Hematopoietic multipotent progenitor cell (in vitro differentiated cells): ENCODE measurements at places on chromosomes 13 and 19.

- no peak for DNase-seq
Measured at GRCh38 chr13:112769615-112770014, 79.8 kb downstream of the ATP11A start.

- DNase-seq, result peak; percentile 22
Measured at GRCh38 chr13:111531505-111531904, 211.1 kb downstream of the TEX29 start.

DNA sequence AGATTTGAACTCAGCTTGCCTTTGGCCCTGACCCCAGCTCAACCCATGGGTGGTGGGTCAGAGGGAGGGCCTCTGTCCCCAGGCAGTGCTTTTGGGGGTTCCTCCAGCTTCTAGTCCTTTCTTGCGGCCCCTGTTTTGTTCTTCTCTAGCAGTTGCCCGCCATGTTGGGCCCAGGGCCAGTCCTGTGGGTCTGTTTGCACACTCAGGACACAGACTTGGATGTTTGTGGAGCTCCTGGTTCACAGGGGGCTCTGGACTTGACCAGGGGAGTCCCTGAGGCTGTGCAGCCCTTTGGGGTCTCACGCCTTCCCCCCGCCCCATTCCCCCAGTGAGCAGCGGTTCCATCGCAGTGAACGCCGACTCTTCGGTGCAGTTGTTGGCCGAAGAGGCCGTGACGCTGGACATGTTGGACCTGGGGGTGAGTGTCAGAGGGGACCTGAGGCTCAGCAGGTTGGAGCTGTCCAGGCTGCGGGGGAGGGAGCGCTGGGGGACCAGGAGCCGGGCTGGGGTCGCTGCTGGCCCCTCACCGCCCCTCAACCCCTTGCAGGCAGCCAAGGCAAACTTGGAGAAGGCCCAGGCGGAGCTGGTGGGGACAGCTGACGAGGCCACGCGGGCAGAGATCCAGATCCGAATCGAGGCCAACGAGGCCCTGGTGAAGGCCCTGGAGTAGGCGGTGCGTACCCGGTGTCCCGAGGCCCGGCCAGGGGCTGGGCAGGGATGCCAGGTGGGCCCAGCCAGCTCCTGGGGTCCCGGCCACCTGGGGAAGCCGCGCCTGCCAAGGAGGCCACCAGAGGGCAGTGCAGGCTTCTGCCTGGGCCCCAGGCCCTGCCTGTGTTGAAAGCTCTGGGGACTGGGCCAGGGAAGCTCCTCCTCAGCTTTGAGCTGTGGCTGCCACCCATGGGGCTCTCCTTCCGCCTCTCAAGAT, 2.5 kb downstream of the ATP5F1D start:
- DNase-seq, result peak; percentile 89

GRCh38 chr13:47545201-47546024, 455.7 kb downstream of the SUCLA2 start:
- DNase-seq, result no peak

DNA sequence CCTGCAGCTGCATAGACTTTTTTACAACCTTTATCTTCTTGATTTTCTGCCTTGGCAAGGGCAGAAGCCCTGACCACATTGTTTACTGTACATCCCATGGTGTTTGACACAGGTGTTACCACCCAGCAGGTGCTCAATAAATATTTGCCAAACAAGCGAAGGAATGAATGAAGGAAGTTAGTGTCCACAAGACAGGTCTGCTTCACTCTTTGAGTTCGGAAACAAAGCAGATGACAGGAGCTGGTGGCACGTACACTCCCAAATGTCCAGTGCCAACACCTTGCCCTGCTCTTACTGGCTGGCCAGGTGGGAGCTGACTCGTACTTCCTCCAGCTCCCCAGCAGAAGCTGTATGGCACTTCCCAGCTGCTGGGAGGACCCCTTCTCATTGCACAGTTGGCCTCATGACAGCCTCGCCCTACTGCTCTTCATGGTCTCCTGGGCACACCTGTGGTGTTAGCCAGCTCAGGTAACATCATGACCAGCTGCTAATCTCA, 22.0 kb upstream of the MUC16 start:
- DNase-seq, result no peak

- DNase-seq, result no peak
Measured at GRCh38 chr19:17948514-17948900, 15.7 kb downstream of the CCDC124 start.

DNA sequence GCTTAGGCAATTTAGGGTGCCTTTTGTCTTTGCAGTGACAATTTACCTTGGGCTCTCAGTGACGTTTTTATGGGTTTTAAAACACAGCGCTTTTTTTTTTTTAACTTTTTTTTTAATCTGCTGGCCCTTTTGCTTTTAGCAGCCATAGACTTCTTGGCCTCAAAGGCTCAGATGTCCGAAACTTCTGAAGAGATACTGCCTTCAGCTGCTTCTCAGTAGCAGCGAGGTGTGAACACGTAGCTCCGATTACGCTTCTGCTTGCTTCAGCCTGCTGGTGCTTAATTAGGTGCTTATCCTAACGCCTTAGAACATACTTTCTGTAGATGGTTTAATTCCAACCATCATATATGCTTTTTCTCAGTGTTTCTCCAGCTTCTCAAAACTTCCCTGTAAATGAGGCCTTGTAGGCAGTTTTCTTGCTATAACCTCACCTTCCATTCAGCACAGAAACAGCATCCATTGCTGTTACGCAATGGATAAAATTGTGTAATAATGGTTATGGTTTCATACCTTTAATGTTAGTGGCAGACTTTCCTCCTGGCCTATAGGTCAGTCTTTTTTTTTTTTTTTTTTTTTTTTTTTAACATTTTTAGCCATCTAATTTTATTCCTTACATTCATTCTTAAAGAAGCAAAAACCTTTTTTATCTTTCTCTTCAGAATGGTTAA, 723.9 kb downstream of the GPC5 start:
- DNase-seq, result no peak

DNA sequence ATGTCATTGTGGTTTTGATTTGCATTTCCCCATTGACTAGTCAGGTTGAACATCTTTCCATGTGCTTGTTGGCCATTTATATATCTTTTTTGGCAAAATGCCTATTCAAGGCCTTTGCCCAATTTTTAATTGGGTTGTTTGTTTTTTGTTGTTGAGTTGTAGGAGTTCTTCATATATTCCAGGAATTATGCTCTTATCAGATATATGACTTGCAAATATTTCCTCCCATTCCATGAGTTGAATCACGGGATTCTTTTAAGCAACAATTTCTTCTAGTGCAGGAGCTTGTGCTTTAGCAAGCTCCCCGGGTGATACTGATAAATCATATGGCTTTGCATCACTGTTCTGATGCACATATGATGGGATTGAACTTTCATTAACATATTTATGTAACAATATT, 47.0 kb upstream of the FLT1 start:
- DNase-seq, result no peak

DNA sequence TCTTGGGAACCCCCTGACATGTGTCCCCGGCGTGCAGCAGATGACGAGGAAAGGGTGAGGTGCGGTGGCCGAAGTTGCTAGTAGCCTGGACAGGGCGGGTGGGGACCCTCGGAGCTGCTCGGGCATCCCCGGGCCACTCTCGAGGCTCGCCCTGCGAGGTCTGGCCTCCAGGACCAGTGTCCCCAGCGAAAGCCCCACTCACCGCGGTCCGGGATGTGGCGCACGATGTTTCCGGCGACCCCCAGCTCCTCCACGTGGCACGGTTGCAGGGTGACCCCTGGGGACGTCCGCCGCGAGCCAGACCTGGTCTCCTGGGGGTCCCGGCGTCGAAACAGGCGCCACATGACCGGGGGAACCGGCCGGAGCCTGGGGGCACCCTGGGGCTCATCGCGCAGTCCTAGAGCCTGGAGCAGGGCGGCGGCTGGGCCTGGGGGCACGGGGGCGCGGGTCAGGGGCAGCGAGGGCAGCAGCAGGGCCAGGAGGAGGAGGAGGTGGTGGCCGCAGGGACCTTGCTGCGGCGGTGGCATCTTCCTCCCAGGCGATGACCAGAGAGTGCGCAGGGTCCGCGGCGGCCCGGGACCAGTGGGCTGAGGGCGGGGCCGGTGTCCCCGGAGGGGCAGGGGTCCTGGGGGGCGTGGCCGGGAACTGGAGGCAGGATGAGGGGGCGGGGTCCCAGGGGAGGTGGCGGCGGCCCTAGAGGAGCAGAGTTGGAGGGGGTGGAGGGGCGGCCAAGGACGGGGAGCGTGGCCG, 26.0 kb downstream of the CERS1 start:
- no peak for DNase-seq

- DNase-seq, result no peak
Measured at GRCh38 chr13:107585469-107586180, 629.7 kb downstream of the LIG4 start.

DNA sequence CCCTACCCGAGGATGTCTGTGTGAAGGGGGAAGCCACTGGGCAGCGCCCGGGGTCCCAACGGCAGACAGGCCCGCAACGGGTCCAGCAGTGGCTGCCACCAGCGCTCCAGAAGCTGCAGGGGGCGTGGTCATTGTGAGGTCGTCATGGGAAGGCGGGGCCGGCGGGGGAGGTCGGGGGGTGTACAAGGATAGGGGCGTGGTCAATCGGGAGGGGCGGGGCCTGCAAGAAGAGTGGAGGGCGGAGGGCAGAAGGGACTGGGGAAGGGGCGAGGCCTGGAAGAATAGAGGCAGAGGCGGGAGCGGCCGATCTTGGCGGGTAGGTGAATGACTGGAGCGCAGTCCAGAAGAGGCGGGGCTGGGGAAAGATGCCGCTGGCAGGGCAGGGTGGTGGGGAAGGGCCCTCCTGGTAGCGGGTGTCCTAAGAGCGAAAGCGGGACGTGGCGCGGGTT, 4.4 kb downstream of the FUZ start:
- peak; percentile 89 for DNase-seq
